ENCODE measurements at places on chromosomes 7 and 10.

DNA sequence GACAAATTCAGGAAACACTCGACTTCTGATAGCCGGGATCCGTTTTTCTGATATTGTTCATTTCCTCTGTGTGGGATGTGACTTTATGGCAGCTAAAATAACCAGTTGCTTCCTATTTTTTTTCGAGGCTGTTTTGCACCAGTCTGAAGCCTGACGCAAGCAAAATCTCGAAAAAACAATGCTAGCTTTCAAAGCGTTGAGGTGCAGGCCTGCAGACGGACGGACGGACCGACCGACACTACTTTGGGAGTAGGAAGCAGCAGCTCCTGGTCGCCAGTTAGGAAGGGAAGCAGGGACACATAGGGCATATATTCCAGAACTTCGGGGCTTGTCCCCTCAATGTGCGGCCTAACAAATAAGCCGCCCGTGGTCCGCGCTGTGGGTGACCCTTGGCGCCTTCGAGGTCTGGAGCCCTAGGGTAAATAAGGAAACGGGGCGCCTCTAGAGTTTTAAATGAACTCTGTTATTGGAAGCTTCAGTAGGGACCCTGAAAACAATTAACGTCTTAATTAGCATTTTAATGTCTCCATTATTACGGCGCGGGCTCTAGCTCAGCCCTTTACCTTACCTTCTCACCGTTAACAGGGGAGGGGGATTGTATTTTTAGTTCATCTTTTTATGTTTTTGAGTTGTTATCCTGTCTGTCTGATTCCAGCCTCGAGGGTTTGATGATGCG is 1.3 kb downstream of the HHEX start:
- DNase-seq, result peak; percentile 52

GRCh38 chr10:61793760-61794703 is 107.5 kb upstream of the ARID5B start:
- no peak for DNase-seq

GRCh38 chr10:101803511-101803910 is 14.7 kb downstream of the OGA start:
- no peak for DNase-seq

- DNase-seq, result no peak
Measured at GRCh38 chr7:158582089-158582456, 5.5 kb downstream of the PTPRN2 start.

All from ecto neural progenitor cell (in vitro differentiated cells).